ENCODE measurements at places on chromosomes 12 and 14. TPM values are rescaled to one million over a fixed set of nuclear protein-coding genes. Genes with fewer than 3 reads are reported as not detected.

- no peak for DNase-seq
- H3K4me3 ChIP-seq, result no peak overlapping the region
- H3K27me3 ChIP-seq, result no peaks in the 10 kb centered on the region
- H3K27ac ChIP-seq, result no peak overlapping the region
- peaks cover 7% of the 10 kb centered on the region for H3K4me1 ChIP-seq
These were observed 77.5 kb upstream of the DIO3 start for GRCh38 chr14:101483829-101484228.

DNA sequence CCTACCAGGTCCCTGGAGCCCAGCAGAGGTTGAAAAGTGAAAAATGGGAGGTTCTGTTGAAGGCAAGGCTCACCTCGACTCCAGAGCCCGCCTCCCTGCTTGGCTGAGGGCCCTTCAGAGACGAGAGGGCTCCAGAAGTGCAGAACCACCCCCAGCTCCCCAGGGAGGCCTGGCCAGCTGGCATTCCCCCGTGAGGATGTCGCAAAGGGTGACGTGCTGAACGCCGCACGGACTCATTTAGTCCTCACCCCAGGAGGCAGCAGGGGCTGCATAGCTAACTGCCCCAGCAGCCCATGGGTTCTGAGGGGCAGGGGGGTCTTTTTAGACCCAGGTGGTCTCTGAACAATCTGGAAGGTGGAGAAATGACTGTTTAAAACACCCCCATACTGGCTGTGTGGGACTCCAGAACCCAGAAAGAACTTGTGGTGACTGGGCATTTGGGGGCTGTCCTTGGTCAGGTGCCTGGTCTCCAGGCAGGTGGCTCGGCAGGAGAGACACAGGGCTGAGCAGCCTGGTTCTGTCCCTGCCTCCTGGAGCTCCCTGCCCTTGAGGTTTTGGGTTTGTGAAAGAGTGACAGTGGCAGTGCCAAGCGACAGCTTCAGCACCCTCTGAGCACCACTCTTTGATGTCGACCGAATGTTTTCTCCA, 32.0 kb downstream of the ANAPC7 start:
- no peak overlapping the region for H3K27ac ChIP-seq
- peaks cover 3% of the 10 kb centered on the region for H3K4me1 ChIP-seq
- H3K36me3 ChIP-seq, result no peaks in the 10 kb centered on the region
- DNase-seq, result no peak
- no peaks in the 10 kb centered on the region for H3K27me3 ChIP-seq

DNA sequence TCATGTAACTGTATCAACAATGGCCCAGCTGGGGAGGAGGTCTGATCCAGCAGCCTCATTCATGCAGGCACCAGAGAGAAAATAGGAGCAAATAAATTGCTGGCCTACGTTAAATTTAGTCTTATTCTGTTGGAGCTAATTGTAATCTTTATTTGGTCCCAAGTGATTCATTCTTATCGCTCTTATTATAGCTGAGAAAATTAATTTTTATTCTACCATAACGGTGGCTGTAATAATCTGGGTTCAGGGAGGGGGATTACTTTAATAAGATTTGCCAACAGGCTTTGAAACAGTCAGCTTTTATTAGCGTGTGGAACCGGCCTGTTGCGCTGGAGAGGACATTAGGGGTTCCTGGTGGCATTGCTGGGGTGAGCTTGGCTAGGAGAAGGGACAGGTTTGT, 254.9 kb downstream of the AACS start:
- no peak overlapping the region for H3K4me3 ChIP-seq
- no peaks in the 10 kb centered on the region for H3K4me1 ChIP-seq
- no peaks in the 10 kb centered on the region for H3K36me3 ChIP-seq
- H3K27ac ChIP-seq, result no peak overlapping the region

GRCh38 chr14:76050797-76051392, 65.3 kb downstream of the IFT43 start:
- peak; percentile 15 for DNase-seq
- no peak overlapping the region for H3K27ac ChIP-seq
- H3K4me3 ChIP-seq, result no peak overlapping the region
- no peaks in the 10 kb centered on the region for H3K27me3 ChIP-seq

GRCh38 chr12:109639151-109639872, 65.7 kb downstream of the MVK start:
- DNase-seq, result no peak
- H3K27ac ChIP-seq, result no peak overlapping the region
- no peaks in the 10 kb centered on the region for H3K36me3 ChIP-seq
- H3K4me3 ChIP-seq, result no peak overlapping the region
- no peaks in the 10 kb centered on the region for H3K4me1 ChIP-seq

Gene RASSF9
- 4.9 TPM for polyA plus RNA-seq

Gene EFS
- polyA plus RNA-seq, result 10.8 TPM

DNA sequence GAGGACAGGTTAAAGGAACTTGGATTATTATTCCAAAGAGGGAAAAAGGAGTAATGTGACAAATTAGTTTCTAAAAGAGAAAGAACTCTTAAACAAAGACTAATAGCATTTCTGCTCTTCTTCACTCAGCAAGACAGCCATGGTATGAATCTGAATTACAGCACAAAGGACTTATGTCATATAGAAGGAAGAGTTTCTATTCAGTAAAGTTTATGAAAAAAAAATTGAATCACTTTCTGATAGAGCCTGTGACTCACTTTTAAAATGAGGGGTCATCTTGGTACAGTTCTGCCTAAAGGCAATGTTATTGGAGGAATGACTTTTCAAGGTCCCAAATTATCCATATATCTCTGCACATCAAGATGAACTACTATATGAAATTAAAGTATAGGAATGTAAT, 101.7 kb downstream of the DUSP6 start:
- no peak overlapping the region for H3K4me3 ChIP-seq
- H3K27ac ChIP-seq, result no peak overlapping the region
- no peaks in the 10 kb centered on the region for H3K27me3 ChIP-seq
- no peaks in the 10 kb centered on the region for H3K4me1 ChIP-seq
- H3K36me3 ChIP-seq, result no peaks in the 10 kb centered on the region

DNA sequence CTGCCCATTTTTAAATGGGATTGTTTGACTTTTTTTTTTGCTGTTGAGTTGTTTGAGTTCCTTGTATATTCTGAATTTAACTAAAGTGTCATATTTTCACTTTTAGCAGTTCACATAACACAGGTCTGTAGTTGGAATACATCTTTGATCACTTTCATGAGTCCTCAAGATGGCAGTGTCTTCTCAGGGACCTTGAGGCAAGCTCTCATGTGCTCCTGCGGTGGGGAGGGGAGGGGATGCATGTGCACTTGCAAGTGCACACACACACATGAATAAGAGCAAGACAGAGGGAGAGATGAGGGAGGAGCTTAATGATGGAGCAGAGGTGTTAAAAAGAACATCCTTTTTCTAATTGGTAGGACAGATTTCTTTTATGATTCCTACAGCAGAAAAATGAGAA, 291.4 kb upstream of the OR4E1 start:
- H3K27me3 ChIP-seq, result no peaks in the 10 kb centered on the region
- H3K27ac ChIP-seq, result no peak overlapping the region
- no peak for DNase-seq
- no peaks in the 10 kb centered on the region for H3K4me1 ChIP-seq

GRCh38 chr12:113155646-113156045, 6.1 kb downstream of the CFAP73 start:
- H3K4me3 ChIP-seq, result no peak overlapping the region
- H3K27ac ChIP-seq, result no peak overlapping the region
- peaks cover 2% of the 10 kb centered on the region for H3K4me1 ChIP-seq
- no peak for DNase-seq

Gene GDF3
- polyA plus RNA-seq, result 1.0 TPM

Gene TAS2R46
- not detected for polyA plus RNA-seq

Gene E2F7
- polyA plus RNA-seq, result 0.12 TPM

- no peaks in the 10 kb centered on the region for H3K4me1 ChIP-seq
- no peak for DNase-seq
- H3K27me3 ChIP-seq, result no peaks in the 10 kb centered on the region
- H3K36me3 ChIP-seq, result no peaks in the 10 kb centered on the region
- no peak overlapping the region for H3K4me3 ChIP-seq
- no peak overlapping the region for H3K27ac ChIP-seq
These were observed 90.2 kb upstream of the TMTC2 start for GRCh38 chr12:82596483-82596882.

DNA sequence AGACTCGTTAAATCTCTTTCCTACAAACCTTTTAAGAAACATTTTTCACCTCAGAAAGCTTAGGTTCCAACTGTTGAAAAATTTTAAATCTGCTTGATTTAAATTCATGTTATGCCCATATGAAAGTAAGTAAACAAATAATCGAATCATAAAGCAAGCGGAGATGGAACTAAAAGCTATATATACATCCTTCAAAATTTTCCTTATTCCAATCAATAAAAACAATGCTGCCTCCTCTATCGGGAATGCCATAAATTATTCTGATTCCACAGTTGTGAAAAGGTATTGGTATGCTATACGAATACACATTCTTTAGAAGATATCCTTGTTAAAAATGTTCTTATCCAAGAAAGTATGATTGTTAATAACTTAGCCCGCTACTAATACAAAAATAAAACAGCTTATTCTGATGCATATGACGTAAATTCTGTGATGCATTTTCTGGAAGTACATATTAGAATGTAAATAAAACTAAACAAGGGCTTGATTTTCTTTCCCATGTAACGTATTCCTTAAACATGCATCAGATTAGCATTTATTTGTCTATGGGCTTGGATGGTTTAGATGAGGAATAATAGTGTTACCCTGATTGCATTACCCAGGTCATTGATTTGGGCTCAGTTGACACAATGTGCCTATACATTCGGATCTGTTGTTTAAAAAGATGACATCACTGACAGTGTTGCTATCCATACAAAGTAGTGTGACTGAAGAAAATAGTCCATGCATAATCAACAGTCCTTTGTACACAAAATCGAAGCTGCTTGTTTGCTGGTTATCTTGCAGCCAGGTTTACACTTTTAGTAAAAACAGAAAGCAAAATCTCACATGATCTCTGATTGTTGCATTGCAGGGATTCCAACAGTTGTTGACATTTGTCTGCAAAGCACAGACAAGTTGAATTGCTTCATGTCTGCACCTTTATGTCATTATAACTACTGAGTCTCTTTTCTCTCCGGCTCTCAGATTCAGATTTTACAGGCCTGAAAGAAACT, 656 bp upstream of the DTD2 start:
- peak overlapping the region; percentile 85 for H3K4me3 ChIP-seq
- DNase-seq, result no peak
- peaks cover 2% of the 10 kb centered on the region for H3K4me1 ChIP-seq
- H3K36me3 ChIP-seq, result no peaks in the 10 kb centered on the region
- H3K27me3 ChIP-seq, result no peaks in the 10 kb centered on the region
- H3K27ac ChIP-seq, result no peak overlapping the region

Gene RNF212B
- not detected for polyA plus RNA-seq

- no peak overlapping the region for H3K4me3 ChIP-seq
- no peak overlapping the region for H3K27ac ChIP-seq
- no peaks in the 10 kb centered on the region for H3K36me3 ChIP-seq
- H3K27me3 ChIP-seq, result no peaks in the 10 kb centered on the region
These were observed 6.5 kb downstream of the HIP1R start for GRCh38 chr12:122841544-122842321.

DNA sequence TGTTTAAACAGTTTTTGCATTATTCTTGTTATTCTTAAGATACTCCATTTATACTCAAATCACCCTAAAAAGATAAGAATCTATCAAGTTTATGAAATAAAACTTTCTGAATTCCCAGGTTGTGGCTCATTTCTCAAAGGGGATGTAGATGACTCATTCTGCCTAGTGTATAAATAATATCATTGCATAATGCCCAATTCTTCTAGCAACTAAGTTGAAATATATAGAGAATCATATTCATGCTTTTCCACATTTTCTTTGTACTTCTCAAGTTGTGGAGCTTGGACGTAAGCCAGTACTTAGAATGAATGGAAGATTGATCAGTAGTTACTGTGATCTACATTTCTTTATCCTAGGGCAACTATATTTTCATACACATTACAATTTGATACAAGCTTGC, 201.1 kb downstream of the PPFIA2 start:
- no peaks in the 10 kb centered on the region for H3K4me1 ChIP-seq
- no peaks in the 10 kb centered on the region for H3K27me3 ChIP-seq
- no peaks in the 10 kb centered on the region for H3K36me3 ChIP-seq
- H3K27ac ChIP-seq, result no peak overlapping the region

DNA sequence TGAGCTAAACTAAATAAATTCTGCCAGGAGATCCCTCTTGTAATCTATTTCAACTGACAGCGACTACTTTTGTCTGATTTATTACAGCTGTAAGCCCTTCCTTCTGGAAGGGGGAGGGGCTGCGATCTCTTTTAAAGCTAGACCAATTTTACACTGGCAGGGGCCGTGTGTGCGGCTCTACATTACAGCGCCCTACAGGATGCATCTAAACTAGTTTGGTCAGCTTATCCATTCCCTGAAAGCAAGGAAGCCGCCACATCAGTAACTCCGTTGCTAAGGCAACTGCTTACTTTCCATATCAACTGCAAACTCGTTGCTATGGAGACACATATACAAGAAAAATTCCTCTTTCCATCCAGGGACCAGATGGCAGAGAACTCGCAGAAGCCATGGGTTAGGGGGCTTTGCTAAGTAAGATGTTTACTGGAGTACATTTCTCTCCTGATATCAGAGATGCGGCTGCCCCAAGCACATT, 17.4 kb downstream of the FOXN3 start:
- H3K27ac ChIP-seq, result no peak overlapping the region
- H3K4me3 ChIP-seq, result no peak overlapping the region
- peaks cover 14% of the 10 kb centered on the region for H3K4me1 ChIP-seq

Gene MEG3
- 293 TPM for polyA plus RNA-seq

Gene BCL11B
- polyA plus RNA-seq, result 0.33 TPM

DNA sequence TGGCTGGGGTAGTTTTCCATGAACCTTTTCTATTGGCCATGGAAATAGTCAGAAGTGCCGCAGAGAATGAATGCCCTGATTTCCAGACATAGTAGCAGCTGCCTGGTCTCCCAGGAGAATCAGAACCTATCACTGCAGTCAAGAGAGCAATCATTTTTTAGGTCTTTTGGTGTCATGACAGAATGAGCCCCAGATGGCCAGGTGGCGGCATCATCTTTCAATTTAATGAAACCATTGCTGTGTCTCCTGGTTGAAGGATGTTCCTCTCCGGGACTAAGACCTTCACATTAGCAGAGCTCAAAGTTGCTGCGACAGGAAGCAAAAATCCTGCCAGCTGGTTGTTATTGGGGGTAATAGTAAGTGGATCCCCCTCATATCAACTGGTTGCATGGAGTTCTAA, 18.8 kb downstream of the TNFAIP2 start:
- no peak overlapping the region for H3K4me3 ChIP-seq
- H3K27me3 ChIP-seq, result no peaks in the 10 kb centered on the region
- H3K36me3 ChIP-seq, result no peaks in the 10 kb centered on the region
- no peak for DNase-seq
- no peak overlapping the region for H3K27ac ChIP-seq

Gene PTPRR
- polyA plus RNA-seq, result 0.52 TPM

DNA sequence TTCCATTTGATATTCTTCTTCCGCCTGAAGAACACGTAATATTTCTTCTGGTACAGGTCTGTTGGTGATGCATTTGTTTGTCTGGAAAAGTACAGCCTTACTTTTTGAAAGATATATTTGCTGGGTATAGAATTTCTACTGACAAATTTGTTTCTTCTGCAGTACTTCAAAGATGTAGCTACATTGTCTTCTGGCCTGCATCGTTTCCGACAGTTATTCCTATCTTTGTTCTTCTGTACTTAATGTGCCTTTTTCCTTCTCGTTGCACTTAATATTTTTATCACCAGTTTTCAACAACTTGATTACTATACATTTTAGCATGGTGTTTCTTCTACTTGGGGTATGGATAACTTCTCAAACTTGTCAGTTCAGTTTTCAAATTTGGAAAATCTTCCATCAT, 47.1 kb downstream of the SENP1 start:
- H3K4me1 ChIP-seq, result no peaks in the 10 kb centered on the region
- no peaks in the 10 kb centered on the region for H3K27me3 ChIP-seq
- no peak for DNase-seq
- no peak overlapping the region for H3K27ac ChIP-seq

All from ovary (tissue), 10 donors.